ENCODE measurements at places on chromosomes 2 and 18. TPM values are rescaled to one million over a fixed set of nuclear protein-coding genes. Genes with fewer than 3 reads are reported as not detected.

Gene CYP26B1
- total RNA-seq: 2.4 TPM

Gene DQX1
- total RNA-seq: not detected

Gene SCYGR4
- not detected for total RNA-seq

Gene FOXD4L1
- not detected for total RNA-seq

Gene KCNG2
- not detected for total RNA-seq

DNA sequence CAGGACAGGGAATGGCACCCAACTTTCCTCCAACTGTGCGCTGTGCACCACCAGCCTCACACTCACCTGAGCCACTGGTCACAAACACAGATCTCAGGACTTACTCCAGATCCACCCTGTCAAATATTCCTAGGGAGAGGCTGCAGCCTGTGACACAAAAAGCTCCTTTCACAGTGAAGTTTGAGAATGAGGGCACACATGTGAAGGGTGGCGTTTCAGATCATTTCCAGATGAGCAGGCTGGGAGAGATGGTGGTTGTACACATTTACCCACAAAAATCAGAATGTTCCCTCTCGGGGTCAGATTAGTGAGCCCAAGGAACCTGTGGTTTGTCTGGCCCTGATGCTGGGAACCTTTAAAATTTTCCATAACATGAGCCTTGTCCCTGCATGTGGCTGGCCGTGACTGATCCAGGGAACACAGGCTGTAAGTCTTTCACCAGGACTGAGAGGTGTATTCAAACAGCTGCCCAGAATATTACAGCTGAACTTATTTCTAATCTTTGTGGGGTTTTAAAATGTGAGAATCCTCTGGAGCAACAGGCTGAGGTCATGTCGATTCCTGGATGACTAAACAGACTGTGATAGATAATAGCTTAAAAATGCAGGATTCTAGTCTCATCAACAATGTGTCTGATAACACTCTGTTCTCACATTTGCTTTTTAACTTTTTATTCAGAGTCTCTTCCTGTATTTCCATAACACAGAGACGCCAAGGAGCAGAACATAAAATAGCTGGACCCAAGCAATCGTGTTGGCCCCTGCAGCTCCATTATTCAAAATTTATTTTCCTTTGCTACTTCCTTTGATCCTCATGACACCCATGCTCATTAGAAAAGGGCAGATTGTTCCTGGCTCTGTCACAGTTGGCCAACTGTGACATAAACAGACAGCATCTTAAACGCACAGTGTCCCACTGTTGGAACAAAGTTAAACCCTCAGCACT is 35.5 kb downstream of the IL1R2 start:
- peak overlapping the region; percentile 82 for H3K27ac ChIP-seq
- no peaks in the 10 kb centered on the region for H3K27me3 ChIP-seq
- no peak for DNase-seq
- no peaks in the 10 kb centered on the region for H3K36me3 ChIP-seq
- peaks cover 18% of the 10 kb centered on the region for H3K4me1 ChIP-seq

GRCh38 chr2:109438773-109439389 is 174.9 kb downstream of the SEPTIN10 start:
- H3K27me3 ChIP-seq: no peaks in the 10 kb centered on the region
- H3K4me3 ChIP-seq: no peak overlapping the region
- no peak for DNase-seq

- H3K27ac ChIP-seq: peak overlapping the region; percentile 79
- H3K27me3 ChIP-seq: no peaks in the 10 kb centered on the region
- peaks cover 65% of the 10 kb centered on the region for H3K4me1 ChIP-seq
- H3K4me3 ChIP-seq: no peak overlapping the region
These were observed 231.5 kb downstream of the PRKCE start for GRCh38 chr2:45882707-45883602.

- H3K4me3 ChIP-seq: no peak overlapping the region
- no peak overlapping the region for H3K27ac ChIP-seq
- DNase-seq: no peak
- no peaks in the 10 kb centered on the region for H3K36me3 ChIP-seq
These were observed 36.1 kb downstream of the PSTPIP2 start for GRCh38 chr18:46035696-46036680.

- no peaks in the 10 kb centered on the region for H3K4me1 ChIP-seq
- no peak for DNase-seq
- H3K36me3 ChIP-seq: no peaks in the 10 kb centered on the region
These were observed 821.9 kb downstream of the TDRD15 start for GRCh38 chr2:21945658-21946057.

DNA sequence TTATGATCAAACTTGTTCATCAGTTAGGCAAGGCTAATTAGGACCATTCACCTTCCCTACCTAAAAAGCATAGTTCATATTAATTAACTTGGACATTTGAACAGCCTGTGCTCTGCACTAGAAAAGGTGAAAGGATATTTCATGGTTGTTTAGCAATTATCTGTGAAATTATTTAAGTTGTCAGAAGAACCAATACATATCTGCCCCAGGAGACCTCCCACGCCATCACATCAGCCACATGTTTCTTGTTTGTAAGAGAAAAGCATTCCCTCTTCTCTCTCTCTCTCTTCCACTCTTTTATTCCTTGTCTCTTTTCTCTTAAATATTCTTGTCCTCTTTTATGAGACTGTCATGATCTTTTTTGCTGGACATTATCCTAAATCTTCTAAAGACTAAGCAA is 282.0 kb upstream of the RND3 start:
- H3K4me1 ChIP-seq: no peaks in the 10 kb centered on the region
- H3K4me3 ChIP-seq: no peak overlapping the region
- no peak overlapping the region for H3K27ac ChIP-seq
- DNase-seq: no peak
- H3K27me3 ChIP-seq: no peaks in the 10 kb centered on the region
- H3K36me3 ChIP-seq: no peaks in the 10 kb centered on the region

GRCh38 chr18:76405681-76406356 is 89.2 kb downstream of the ZNF516 start:
- H3K4me1 ChIP-seq: peaks cover 11% of the 10 kb centered on the region
- H3K27me3 ChIP-seq: no peaks in the 10 kb centered on the region
- peaks cover 11% of the 10 kb centered on the region for H3K36me3 ChIP-seq
- DNase-seq: no peak

GRCh38 chr18:46019936-46020335 is 52.1 kb downstream of the PSTPIP2 start:
- no peaks in the 10 kb centered on the region for H3K4me1 ChIP-seq
- no peaks in the 10 kb centered on the region for H3K36me3 ChIP-seq
- peak; percentile 26 for DNase-seq
- H3K27ac ChIP-seq: no peak overlapping the region
- no peaks in the 10 kb centered on the region for H3K27me3 ChIP-seq

- no peaks in the 10 kb centered on the region for H3K27me3 ChIP-seq
- no peak overlapping the region for H3K4me3 ChIP-seq
- no peak for DNase-seq
- no peaks in the 10 kb centered on the region for H3K4me1 ChIP-seq
- no peaks in the 10 kb centered on the region for H3K36me3 ChIP-seq
These were observed 316.8 kb downstream of the PAX3 start for GRCh38 chr2:221981912-221982470.

DNA sequence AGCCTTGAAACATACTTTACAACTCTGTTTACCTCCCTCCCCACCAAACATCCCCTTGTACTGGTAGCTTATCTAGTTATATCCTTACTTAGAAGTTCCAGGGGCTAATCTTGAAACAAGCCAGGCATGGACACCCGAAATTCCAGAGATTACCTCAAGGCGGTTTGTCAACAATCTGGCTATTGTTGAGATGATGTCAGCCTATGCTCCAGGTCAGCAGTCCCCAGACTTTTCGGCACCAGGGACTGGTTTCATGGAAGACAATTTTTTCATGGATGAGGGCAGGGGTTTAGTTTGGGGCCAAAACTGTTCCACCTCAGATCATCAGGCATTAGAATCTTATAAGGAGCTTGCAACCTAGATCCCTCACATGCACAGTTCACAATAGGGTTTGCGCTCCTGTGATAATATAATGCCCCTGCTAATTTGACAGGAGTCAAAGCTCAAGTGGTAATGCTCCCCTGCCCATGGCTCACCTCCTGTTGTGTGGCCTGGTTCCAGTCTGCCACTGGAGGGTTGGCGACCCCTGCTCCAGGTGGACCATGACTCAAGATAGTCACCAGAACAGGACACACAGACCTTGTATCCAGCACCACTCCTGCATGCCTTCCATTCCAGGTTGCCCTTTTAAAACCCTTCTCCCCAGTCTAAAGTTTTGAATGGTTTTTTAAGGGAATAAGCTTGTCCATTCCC is 171.2 kb downstream of the SPAG16 start:
- no peaks in the 10 kb centered on the region for H3K27me3 ChIP-seq
- H3K27ac ChIP-seq: no peak overlapping the region
- no peak overlapping the region for H3K4me3 ChIP-seq
- no peaks in the 10 kb centered on the region for H3K36me3 ChIP-seq
- DNase-seq: no peak
- H3K4me1 ChIP-seq: no peaks in the 10 kb centered on the region

GRCh38 chr2:219041252-219041651 is at the start of gene CFAP65:
Gene CFAP65 (minus strand): TSS chr2:219041516. CDS start chr2:219039048, 2,468 bp downstream.
- H3K27ac ChIP-seq: no peak within 1 kb of the TSS
- H3K4me1 ChIP-seq: peaks cover 5% of the 10 kb centered on the region
- H3K36me3 ChIP-seq: no peaks in the 10 kb centered on the region
- no peak for DNase-seq
- no peak within 1 kb of the TSS for H3K4me3 ChIP-seq
